Activated CD4-positive, CD25-positive, alpha-beta regulatory T cell treated with anti-CD3 and anti-CD28 coated beads, Interleukin-2, amount 50 U/mL, for 16 hours (primary cell): ENCODE measurements at places on chromosomes 11 and 22.

DNA sequence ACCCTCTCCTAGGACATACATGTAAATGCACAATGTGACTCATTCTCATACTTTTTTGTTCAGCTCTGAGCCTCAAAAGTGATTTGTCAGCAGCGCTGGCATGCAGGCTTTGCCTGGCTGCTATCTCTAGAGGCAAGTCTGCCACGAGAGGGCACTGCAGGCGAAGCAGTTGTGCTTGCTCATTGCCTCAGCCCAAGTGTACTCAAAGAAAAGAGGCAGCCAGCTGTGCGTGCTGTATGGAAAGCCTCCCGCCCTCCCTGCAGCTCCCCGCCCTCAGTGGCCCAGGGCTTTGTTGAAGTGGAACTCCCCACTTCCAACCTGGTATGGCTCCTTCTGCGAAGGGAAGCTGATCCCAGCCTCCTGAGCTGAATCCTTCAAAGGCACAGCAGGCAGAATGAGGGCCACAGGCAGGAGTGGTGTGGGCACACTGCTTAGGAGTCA, 16.3 kb downstream of the SDHAF2 start:
- DNase-seq = peak; percentile 63

DNA sequence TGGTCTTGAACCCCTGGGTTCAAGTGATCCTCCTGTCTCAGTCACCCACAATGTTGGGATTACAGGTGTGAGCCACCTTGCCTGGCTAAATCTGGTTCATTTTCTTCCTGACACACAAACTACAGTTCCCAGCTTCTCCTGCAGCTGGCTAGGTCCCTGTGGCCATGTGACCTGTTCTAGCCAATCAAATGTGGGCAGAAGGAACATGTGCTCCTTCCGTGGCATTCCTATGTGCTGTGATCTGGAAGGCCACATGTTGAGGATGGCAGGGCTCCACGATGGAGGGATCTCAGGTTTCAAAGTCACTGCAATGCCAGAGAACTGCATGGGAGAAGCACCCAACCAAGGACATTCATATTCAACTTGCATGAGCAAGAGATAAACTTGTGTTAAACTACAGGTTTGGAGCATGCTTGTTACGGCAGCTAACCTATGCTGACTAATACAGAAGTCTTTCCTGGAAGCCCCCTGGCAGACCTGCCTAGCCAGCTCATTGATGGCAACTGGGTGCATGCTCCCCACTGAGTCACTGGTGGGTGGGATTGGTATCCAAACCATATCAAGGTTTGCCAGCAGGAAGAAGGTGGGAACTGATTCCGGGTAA, 86.0 kb downstream of the RPS6KA4 start:
- DNase-seq = no peak

DNA sequence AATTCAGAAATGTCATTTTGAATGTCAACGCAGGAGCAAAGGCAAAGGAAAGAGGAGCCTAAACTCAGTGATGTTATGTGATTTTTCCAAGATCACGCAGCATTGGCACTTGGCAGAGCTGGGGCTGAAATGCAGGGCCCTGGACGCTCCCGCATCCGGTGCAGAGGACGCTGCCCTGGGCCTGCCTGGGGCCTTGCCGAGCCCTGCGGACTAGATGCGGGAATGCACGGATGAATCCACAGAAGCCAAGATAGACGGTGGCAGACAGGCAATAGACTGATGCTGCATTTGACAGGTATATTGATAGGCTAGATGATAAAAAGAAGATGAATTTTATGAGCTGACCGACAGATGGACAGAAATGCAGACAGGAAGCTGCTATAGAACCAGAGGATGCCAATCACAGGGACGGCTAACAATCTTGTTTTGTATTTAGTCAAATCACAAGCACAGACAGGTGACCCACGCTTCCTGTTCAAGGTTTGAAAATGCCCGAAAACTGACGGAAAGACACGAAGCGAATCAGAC, 696 bp upstream of the MARK2 start:
- no peak for DNase-seq

DNA sequence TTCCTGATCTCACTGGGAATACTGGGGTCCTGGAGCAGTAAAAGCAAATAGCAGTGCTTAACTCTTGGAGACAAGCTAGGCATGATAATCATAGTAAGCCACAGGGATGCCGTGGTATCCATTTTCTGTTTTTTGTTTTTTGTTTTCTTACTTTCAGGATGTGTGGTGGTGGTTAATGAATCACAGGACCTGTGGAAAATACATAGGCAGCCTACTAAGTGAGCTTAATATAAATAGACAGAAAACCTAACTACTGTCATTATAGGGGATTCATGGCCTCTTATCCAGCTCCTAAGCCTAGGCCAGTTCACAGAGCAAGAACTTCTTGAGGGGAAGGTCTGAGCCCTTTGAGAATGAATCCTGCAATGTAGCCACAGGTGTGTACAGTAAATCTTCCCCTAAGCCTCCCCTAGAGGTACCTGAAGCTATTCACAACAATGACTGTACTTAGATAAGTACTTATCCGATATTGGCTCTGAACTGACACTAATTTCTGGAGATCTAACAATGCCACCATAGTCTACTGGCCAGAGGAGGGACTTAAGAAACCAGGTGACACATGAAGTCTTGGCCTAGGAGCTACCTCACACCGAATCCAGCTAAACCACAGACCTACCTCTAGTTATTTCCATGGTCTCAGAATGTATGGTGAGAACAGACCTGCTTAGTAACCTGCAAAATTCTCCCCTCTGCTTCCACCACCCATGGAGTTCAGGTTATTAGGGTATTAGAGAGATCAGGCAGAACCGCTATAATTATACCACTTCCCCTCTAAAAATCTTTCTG, 83.6 kb downstream of the ENTHD1 start:
- DNase-seq = no peak

GRCh38 chr11:38278457-38279141, 1680.6 kb upstream of the RAG2 start:
- DNase-seq = no peak

GRCh38 chr11:103584720-103585119, 451.7 kb upstream of the DDI1 start:
- no peak for DNase-seq

DNA sequence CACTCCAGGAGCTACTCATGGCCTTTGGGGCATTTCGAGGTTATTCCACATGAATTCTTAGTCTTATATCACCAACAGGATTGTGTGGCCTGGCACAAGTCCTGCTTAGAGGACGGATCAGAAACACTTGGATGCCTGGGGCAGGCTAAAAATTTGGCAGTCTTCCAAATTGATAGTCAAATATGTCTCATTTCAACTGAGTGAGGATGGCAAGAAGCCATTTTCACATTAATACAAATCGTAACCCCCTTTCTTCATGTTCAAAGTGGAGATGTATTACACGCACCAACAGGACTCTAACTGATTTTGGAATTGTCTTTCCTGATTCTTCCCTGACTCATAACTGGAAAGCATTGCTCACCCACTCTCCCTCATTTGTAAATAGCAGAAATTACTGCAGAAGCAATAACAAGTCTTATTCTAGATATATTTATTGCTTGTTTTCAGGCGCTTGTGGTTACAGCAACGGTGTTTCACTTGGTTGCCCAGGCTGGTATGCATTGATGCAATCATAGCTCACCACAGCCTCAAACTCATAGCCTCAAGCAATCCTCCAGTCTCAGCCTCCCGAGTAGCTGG, 10.3 kb upstream of the CCDC86 start:
- DNase-seq = no peak

DNA sequence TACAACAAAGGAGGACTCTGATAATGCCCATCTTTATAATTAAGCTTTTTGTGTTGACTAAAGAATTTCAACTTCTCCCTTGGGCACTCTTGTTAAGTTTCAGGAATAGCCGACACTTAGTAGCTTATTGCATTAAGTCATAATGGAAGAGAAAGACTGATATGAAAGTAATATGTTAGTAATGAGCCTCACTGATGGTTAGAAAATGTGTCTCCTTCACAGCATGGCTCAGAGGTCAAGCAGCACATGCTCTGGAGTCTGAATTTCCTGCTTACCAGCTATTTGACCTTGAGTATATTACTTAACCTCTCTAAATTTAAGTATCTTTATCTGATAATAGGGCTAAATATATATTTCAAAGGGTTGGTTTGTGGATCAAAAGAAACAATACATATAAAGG, 39.0 kb downstream of the PDGFD start:
- DNase-seq = no peak

- DNase-seq = no peak
These were observed 6.6 kb downstream of the LIMK2 start for GRCh38 chr22:31218565-31219262.

DNA sequence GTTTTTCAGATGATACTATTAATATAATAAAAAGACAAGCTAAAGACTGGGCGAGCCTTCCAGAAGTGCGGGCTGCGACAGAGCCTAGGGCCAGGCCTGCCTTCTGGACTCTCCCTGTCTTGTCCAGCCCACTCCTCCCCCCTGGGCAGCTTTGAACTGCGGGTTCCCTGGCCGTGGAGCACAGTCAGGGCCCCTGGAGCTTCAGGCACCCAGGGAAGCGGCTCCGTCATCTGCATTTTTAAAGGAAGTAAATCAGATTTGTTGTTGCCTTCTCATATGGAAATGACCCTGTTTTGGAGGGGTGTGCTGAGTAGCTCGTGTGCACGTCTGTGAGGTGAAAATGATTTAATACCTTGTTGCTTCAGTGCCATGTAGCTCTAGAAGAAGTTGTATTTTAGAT, 265.3 kb downstream of the TBC1D22A start:
- DNase-seq = no peak

DNA sequence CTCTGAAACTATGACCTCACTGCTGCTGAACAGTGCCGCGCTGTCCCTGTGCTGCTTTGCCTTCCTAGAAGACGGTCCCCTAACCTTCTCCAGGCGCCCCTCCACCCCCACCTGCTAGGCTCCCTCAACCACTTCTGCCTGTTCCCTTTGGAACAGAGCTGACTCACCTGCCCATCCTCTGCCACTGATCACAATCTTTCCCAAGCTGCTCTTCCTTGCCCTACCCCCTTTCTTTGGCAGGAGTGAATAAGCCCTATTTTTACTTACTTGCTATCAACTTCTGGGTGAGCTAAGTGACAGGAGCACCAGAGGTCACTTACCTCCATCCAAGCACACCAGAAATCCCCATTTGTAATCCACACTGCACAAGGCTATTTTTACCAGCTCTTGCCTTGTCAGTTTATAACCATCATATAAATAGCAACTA, 116.0 kb upstream of the BID start:
- DNase-seq = no peak

- no peak for DNase-seq
These were observed 16.6 kb upstream of the MAPK11 start for GRCh38 chr22:50286701-50287318.

- DNase-seq = no peak
These were observed 450.4 kb downstream of the OPCML start for GRCh38 chr11:133081730-133082452.

DNA sequence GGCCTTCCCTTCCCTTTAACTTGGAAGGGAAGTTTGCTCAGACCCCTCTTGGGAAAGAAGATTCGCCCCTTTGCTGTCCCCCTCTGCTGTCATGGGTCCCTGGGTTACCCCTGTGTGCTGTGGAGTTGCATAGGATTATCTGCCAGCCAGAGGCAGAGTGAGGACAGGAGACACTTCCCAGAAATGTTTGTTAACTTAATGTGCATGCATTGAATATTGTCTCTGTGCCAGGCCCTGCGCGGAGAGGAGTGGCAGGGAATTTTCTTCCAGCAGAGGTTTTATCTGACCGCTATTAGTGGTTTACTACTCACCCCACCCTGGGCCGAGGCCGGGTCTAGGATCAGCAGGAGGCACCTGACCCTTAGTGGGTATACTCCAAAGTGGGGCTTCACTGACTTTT, 894.8 kb downstream of the TBC1D22A start:
- DNase-seq = no peak

DNA sequence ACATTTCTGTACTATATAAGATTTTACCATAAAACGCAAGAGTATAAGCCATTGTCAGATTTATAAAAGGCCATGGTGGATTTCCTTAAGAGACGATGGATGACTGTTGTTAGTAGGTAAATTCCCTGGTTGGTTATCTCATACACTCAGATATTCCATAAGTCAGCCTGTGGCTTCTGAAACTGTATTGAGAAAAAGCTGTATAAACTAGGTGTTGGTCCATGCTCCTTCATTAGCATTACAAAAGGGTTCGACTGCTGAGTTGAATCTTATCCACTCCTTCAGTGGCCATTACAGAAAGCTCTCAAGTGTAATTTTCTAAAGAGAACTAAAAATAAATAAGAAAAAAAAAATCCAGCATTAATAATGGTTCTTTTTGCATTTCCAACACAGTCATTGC, 5.3 kb downstream of the GRAP2 start:
- no peak for DNase-seq

- DNase-seq = no peak
These were observed 32.3 kb downstream of the ARVCF start for GRCh38 chr22:19984201-19984753.

DNA sequence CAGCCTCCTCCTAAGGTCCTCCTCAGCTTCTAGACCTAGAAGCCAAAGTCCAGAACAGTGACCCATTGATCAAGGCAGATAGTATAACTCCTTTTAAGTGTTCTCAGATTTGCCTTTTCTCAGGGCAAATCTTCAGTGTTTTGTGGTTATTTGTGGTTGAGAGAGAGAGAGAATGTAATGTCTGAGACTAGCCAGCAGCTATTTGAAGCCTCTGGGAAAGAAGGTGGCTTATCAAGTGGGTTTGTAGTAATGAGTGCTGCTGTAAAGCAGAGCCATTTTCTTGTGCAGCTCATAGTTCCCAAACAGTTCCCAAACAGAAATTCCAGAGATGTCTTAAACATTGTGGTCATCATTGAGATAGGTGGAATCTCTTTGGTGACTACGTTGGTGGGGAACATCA, 89.5 kb downstream of the RNF169 start:
- no peak for DNase-seq

GRCh38 chr11:35099278-35100012, 39.5 kb upstream of the CD44 start:
- no peak for DNase-seq

DNA sequence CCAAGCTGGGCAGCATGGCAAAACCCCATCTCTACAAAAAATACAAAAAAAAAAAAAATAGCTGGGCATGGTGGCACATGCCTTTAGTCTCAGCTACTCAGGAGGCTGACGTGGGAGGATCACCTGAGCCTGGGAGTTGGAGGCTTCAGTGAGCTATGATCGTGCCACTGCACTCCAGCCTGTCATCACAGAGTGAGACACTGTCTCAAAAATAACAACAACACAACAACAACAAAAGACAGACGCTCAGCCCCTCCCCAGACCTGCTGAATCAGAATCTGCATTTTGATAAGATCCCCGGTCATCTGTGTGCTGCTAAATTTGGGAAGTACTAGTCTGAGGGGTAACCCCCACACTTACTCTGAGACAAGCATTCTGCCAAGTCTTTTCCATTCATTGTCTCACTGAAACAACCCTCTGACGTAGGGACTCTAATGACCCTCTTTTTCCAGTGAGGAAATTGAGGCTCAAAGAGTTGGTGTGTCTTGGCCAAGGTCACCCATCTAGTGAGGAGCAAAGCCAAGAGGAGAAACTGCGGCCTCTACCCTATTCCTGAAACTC, 7.5 kb downstream of the NEFH start:
- DNase-seq = no peak

GRCh38 chr11:64546176-64546575, 44.8 kb upstream of the SLC22A12 start:
- no peak for DNase-seq

- no peak for DNase-seq
These were observed 56.8 kb upstream of the CCND1 start for GRCh38 chr11:69584160-69584559.
